ENCODE measurements at places on chromosomes 1 and 21.

DNA sequence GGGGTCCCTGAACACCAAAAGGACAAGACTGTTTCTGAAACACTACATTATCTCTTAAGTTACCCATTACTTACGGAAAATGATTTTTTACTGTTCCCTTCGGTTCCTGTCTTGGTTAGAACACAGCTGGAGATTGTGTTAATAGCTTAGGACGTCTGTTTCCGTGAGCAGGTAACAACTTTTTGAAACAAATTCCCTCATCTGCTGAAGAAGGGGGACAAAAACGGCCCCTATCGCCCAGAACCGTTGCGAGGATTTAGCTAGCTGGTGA is 67.8 kb downstream of the SLC35A3 start:
- peak; percentile 30 for DNase-seq

DNA sequence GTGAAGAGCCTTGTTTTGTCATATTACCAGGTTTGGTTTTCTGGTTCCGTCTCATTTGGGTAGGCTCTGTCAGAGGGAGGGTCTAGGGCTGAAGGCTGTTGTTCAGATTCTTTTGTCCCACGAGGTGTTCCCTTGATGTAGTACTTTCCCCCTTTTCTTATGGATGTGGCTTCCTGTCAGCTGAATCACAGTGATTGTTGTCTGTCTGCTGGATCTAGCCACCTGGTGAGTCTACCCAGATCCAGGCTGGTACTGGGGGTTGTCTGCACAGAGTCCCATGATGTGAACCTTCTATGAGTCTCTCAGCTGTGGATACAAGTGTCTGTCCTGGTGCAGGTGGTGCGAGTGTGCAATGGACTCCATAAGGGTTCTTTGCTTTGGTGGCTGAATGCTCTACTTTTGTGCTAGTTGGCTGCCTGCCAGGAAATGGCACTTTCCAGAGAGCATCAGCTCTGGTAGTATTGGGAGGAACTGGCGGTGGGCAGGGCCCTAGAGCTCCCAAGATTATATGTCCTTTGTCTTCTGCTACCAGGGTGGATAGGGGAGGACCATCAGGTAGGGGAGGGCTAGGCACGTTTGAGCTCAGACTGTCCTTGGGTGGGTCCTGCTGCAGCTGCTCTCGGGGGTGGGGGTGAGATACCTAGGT is 246.0 kb downstream of the RYR2 start:
- no peak for DNase-seq

DNA sequence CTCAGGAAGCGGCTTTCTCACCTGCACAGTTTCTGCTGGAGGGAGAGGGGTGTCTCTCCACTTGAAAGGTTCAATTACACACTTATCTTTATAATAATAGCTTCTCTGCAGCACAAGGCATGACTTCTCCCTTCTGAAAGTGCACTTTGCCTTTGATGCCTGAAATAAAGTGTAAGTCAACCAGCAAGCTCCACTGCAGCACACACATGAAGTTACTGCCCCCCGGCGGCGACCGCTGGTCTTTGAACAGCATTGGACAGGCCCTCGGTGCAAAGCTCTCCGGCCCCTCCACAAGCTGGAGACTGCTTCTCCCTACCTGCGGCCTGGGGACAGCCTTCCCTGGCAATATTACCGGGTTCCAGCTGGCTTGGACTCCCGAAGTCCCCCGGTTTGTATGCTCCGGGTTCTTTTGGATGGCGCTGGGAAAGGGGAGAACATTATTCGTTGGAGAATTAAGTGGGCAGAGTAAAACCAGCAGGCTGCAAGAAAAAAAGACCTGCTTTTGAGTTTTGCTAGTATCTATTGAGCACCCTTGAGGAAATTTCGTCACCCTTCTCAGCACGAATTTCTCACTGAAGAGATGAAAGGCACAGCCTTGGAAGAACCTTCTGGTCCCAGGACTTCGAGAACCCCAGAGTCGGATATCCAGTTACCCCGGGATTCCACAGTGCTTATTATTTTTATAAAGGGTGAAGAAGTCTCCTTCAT is 11.8 kb downstream of the RCAN1 start:
- DNase-seq = peak; percentile 87

DNA sequence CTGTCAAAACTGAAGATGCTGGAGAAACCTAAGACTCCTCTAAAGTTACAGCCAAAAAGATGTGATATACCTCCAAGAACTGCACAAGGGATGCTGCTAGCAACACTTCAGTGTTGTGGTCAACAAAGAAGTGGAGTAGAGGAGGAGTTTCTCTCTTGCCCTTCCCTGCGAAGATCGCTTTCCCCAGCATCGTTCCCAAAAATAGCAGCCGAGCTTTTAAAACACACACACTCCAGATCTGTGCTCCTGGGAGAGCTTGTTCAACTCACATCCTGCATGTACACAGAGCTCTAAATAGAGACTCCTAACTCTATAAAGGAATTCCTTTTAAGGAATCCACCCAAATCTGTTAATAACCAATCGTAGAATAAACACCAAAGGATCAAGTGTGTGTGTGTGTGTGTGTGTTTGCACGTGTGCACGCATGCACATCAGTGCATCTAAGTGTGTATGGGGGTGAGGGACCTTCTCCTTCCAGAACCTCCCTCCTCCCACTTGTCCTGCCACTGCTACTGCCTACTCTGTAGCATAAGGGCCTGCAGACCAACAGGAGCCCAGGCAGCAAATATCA is 58.5 kb downstream of the PSMG1 start:
- DNase-seq = no peak

DNA sequence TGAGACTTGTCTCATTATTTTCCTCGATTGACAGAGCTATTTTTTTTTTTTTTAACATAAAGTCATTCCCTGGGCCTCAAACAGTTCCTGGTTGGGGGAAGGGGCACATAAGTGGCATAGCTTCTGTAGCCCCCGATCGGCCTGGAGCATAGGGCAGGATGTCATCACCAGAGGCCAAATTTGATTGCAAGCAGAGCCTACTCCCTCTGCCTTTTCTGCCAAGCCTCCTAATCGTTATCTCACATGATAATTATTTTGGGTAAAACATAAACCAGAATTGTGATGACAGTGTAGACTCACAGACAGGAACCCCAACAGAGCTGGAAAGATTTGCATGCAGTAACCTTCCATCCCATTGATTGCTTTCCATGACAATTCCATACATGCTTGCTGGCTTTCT is 404.8 kb downstream of the PCP4 start:
- no peak for DNase-seq

DNA sequence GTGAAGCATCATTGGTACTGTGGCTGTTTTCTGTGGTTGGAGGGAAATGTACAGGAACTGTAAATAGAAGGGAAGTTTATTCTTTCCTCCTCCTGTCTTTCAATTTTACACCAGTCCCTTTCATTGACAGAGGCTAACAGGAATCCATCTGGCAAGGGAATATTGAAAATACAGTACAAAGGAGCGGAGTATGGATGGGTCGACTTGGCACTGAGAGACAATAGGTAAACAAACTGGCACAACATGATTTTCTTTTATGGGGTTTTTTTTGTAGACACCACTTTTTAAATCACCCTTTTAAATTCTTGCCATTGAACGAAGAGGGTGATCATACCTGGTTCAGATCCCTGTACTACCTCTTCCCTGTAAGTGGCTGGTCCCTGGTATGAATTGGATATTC is 341.3 kb downstream of the RWDD3 start:
- no peak for DNase-seq

DNA sequence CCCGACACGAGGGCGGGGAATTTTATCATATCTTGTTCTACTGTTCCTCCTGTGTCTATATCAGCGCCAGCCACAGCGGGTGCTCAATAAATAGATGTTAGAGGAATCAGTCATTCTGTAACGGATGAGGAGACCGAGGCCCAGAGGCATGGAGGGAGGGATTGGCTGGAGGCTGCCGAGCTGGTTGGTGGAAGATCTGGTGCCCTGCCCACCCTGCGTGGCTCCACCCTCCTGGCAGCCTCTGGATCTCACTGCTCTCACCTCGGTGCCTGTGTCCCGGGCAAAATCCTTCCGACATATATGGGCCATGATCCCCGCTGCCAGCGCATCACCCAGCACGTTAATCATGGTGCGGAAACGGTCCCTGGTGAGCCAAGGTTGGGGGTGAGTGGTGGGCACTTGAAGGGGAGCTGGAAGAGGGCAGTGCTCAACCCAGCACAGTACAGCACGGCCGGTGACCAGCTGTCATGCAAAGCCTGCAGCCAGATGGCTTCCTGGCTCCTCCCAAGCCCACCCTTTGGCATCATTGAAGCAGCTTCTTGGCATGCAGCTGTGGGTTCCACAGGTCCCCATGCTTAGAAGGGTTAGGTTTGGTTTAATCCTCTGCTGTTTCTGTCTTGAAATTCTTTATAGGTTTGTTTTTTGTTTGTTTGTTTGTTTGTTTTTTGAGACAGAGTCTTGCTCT is 26.7 kb downstream of the PODN start:
- DNase-seq = no peak
